NCI-H526 (cell line): ENCODE measurements at places on chromosomes 5 and 9.

DNA sequence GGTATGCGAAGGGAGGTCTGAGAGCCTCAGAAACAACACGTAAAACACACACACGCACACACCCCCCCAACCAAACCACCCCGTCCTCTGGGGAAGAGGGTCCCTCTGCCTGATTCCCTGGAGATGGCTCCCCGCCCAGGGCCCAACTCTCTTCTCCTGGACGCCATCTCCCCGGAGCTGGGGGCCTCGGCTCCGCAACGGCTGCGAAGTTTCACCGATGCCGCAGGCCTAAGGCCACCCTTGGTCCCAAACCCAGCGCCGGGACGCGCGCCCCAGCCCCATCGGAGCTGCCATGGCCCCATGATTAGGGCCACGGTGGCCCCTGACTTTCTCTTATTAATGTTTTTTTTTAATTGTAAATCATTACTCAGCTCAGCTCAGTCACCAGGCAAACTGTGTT is 181.4 kb upstream of the TBCA start:
- no peak for DNase-seq

DNA sequence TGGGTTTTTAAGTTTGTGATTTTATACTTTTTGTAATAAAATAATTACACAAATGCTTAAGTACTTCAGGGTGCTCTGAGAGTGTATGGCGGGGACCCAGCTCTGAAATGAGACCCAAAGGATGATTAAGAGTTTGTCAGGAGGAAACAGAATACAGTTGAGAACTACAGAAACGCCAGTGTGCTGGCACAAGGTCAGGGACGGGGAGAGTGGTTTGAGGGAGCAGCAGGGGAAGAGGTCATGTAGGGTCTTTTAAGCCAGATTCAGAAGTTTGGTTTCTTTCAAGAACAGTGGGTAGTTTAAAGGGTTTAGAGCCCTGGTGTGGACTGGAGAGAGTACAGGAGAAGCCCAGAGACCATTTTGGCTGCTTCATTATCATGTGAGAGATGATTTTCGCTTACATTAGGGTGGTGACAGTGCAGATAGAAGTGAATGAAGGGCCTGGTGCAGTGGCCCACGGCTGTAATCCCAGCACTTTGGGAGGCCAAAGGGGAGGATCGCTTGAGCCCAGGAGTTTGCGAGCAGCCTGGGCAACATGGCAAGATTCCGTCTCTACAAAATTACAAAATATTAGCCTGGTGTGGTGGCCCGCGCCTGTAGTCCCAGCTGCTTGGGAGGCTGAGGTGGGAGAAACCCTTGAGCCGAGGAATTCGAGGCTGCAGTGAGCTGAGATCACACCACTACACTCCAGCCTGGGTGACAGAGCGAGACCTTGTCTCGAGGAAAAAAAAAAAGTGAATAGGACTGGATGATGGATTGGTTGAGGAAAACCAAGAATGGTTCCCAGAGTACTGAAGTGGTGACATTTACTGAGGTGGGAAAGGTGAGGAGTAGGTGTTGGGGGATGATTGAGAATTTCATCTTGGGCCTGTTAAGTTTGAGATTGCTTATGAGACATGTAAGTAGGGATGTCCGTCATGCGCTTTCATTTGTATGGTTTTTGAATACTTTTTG is 1.4 kb upstream of the ETF1 start:
- DNase-seq = no peak

DNA sequence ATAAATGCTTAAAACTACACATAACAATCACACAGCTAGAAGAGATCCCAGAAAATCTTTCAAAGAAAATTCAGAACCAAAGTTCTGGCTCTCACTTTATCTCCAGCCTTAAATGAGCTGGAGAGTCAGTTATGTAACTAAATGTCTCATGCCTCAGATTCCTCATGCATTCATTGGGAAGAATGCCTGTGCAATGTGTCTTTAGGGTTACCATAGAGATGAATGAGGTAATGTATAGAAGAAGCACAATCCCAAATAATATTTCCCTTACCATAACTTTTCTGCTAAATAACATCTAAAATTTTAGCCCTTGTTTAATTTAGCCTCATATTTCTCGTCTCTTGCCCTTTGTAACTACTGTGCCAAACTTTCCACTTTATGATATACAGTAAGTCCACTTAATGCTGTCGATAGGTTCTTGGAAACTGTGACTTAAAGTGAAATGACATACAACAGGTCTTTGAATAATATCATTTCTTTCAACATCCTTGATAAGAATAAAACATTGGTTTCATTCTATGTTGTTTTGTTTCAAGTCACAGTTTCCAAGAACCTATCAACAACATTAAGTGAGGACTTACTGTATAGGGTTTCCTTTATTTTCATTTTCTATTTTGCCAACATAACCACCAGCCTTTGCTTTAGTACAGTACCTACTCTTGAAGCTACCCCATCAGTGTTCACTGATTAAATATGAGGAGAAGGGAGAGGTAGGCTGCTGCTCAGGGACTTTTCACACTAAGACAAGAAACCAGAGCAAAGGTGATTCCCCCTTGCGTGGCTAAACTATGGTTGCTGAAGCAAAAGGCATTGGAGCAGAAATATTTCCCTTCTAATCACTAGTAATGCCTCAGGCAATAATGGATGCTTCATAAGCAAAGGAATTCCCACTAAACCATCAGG is 295.7 kb upstream of the PTGER4 start:
- DNase-seq = no peak

DNA sequence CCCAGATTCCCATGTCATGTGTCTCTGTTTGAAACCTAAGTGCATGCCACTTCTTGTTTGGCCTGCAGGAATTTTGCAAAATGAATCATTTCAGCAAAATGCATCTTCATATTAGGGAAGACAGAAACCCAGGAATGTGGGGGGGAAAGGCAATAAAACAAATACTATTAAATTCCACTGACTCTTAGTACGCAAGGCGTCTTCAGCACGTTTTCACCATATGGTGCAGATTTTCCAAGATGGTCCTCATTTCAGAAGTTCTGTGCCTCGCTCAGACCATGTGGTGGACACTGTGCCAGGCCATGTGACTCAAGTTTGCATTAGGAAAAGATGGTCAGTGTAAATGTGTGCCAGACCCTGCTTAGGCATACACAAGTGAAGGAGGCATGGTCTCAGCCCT is 184.0 kb downstream of the ACTL7B start:
- DNase-seq = no peak

GRCh38 chr5:32520972-32521371 is 64.4 kb upstream of the SUB1 start:
- DNase-seq = no peak

DNA sequence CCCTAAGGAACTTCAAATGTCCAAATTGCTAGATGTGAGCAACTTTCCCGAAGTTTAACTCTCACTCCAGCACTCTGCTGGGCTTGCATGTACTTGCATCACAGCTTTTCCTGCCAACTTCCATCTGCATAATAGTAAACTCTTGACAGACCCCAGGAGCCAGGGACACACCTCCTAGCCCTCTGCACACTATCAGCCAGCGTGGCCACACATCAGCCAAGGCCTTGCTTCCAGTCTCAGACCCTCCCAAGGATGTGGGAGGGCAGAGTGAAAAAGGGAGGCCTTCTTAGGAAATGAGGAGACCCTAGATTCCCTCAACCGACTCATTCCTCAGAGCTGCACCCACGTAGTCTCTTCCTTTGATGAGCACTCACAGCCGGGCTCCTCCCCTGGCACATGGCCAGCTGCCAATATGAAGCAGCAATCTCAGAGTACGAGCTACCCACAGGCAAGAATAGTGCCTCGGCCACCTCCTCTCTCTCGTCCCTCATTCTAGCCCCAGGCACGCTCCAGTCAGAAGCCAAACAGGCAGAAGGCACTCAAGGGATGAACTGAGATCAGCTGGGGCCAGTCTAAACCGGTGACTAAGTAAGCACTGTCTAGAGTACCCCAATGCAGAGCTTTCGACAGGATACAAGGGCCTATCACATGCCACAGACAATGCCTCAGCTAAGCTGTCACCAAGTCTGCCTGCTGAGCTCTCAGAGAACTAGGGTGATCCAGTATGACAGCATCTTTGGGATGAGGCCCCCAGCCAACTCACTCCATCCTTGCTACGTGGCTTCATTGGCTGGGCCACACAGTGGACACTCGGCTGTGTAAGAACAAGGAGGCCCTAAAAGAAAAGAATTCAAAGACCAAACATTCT is 2.3 kb downstream of the P4HA2 start:
- no peak for DNase-seq

GRCh38 chr5:138874771-138875551 is at the start of gene LRRTM2:
LRRTM2 (minus strand) TSS chr5:138875335; CDS start chr5:138874911, 424 bp downstream.
- DNase-seq = no peak

GRCh38 chr9:105984714-105985113 is 290.4 kb downstream of the TMEM38B start:
- no peak for DNase-seq

GRCh38 chr5:82365744-82366228 is 87.6 kb upstream of the RPS23 start:
- DNase-seq = no peak

DNA sequence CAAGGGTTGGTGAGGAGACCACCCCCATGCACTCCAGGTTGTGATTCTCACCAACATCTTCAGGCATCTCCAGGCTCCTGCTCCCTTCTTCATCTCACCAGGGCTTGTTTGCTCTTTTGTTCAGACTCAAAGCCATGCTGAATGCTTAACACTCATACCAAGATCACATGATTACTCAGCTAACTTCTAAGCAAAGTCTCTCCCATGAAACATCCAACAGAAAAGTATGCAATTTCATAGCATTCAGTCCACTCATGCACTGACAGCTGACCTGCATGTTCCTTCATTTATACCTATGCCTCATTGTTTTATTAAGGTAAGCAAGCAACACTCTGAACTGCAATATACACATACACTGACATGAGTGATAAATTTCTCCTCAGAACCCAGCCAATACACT is 69.0 kb downstream of the SHC3 start:
- no peak for DNase-seq

- no peak for DNase-seq
Measured at GRCh38 chr5:6950250-6950649, 237.0 kb downstream of the TENT4A start.

DNA sequence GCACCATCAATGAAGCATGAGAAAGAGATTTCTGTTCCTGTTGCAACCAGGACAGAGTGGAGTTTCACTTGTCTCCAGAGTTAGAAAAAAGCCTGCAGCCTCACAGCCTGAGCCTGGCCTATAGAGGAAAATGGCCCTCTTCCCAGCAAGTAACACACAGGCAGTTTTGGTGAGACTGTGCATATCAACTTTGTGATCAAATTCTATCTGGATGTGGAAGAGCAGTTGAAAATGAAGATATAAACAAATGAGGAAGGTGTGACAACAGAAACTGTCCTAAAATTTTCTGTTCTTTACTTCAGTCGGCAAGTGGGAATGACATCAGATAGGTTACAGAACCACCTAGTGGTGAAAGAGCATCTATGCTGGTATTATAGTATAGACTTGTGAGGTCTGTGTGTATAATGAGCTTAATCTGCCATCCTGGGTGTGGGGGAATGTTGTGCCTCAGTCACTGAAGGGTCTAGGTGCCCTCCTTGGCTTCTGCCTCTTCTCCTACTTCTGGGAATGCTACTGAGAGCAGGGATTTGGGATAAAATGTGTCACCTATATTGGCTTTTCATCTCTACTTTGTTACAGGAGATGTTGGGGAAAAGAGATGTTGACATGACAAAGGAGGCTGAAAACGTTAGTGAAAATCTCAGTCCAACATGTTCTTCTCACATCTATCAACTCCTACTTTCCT is 28.2 kb downstream of the YIPF5 start:
- peak; percentile 16 for DNase-seq

GRCh38 chr9:74309654-74310053 is 187.5 kb upstream of the RORB start:
- DNase-seq = no peak
